Activated CD8-positive, alpha-beta memory T cell treated with anti-CD3 and anti-CD28 coated beads for 1 hour (primary cell): ENCODE measurements at places on chromosomes 13 and 19.

DNA sequence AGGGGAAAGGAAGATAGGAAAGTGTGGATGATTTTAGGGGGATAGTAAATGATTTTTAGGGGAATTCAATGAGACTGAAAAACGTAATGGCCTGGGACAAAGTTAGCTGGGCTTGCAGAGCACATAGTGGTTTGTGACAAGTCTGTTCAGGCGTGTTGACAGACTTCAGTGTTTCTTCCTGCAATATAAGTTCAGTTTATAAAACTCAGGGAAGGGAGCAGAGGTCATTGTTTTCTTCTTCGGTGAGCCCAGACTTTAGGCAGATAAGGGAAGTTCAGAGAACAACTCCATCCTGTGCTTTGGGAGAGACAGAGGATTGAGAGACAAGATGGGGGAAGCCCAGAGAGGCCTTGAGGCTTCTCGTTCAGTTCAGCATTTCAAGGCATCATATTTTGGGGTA lies 45.2 kb upstream of the SLC7A1 start:
- no peak for DNase-seq

- no peak for DNase-seq
Observed at GRCh38 chr19:47315125-47315821, 5.6 kb downstream of the C5AR1 start.

DNA sequence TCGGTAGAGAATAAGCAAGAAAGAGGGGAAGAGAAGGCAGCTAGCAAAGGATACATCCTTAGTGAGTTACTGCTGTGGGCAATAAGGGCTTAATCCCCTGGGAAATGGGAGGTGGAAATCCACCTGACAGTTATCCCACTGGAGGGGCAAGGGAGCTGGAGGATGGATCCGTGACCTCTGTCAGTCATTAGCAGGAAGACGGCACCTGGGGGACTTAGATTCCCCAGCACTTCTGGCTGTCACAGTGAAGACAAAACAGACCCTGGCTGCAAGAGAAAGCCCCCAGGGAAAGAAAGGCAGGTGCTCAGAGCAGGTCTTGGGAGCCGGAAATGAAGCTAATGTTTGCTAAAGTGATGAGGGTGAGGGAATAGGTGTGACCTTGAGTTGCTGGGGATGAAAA lies 70.4 kb upstream of the MRI1 start:
- DNase-seq = no peak

- no peak for DNase-seq
Observed at GRCh38 chr19:13094771-13095392, 7.8 kb downstream of the LYL1 start.

- DNase-seq = no peak
Observed at GRCh38 chr13:112843392-112844111, 125.5 kb upstream of the MCF2L start.

- DNase-seq = peak; percentile 59
Observed at GRCh38 chr19:41541990-41542584, 33.9 kb upstream of the CEACAM21 start.

GRCh38 chr19:5567360-5567969 lies at the start of gene TINCR:
TSS of gene TINCR (minus strand) at chr19:5567953.
- DNase-seq = no peak

GRCh38 chr13:106660746-106661625 lies 93.0 kb upstream of the ARGLU1 start:
- no peak for DNase-seq

- no peak for DNase-seq
Observed at GRCh38 chr19:13010992-13011652, 15.8 kb downstream of the NFIX start.

DNA sequence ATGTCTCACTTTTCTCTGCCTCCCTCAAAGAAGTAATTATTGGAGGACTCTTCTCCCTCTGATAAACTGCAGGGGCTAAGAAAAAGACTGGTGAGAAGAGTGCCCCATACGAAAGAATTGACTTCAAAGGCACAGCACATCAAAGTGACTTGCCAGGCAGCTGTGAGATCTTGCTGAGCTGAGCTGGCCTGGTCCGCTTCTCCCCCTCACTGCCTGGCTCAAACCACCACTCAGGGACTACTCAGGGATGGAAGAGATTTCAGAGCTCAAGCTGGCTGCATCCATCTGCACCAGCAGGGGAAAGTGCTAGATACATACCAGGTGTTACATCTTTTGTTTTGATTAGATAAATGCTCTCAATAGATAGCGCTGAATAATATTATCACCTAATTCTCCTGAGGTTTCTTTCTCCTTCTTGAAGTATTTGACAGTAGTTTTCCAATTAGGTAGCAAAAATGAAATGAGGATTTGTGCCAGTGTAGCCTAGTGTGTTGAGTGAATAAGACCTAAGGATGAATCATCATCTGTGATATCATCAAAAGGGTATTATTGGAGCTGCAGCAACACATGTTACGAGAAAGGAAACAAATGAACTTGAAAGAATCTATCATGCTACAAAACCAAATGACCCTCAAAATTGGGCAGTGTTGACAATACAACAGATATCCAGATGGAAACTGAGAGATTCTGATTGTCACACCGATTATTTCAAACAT lies 379.8 kb downstream of the TBC1D4 start:
- no peak for DNase-seq

DNA sequence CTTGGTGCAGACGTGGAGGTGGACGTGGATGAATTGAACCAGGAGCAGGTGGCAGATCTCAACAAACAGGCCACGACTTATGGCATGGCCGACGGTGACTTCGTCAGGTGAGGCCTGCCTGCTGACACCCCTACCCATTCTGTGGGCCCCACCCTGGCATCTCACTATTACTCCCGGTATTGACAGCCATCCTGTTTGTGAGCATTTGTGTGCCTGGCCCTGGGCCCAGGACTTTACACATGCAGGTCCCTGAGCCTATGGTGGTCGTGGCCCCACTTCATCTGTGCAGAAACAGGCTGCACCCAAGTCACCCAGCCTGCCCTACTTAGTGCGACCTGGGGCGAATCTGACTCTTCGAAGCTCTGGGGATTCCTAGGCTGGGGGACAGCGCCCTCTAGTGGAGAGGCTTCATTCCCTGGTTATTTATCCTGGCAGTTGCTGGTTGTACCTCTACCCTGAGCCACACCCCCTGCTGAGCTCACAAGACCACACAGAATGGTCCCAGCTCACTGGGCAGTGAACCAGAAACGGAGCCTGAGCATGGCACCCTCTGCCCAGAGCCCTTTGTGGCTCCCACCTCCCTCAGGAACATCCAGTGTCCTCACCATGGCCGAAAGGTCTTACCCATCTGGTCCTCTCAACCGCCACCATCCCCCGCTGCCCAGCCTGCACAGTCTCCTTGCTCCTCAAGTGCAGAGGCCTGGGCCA lies 16.9 kb downstream of the ZNF296 start:
- peak; percentile 73 for DNase-seq

GRCh38 chr19:45769821-45770191 lies 754 bp upstream of the SIX5 start:
- DNase-seq = no peak

- peak; percentile 73 for DNase-seq
Observed at GRCh38 chr19:49808711-49809159, 4.4 kb downstream of the FUZ start.

GRCh38 chr13:87709947-87710346 lies 38.8 kb downstream of the SLITRK5 start:
- DNase-seq = no peak

DNA sequence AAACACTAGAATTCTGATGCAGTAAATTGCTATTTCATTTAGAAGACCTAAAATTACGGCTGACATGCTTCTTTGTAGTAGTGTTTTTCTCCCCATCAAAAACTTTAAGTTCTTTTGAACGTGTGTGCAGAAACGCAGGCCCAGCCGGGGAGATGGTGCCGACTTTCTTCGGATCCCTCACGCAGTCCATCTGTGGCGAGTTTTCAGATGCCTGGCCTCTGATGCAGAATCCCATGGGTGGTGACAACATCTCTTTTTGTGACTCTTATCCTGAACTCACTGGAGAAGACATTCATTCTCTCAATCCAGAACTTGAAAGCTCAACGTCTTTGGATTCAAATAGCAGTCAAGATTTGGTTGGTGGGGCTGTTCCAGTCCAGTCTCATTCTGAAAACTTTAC lies 98.3 kb downstream of the TNFRSF19 start:
- DNase-seq = no peak

- DNase-seq = no peak
Observed at GRCh38 chr19:57025491-57025890, 94.3 kb upstream of the USP29 start.

- no peak for DNase-seq
Observed at GRCh38 chr13:109767023-109767422, 19.4 kb downstream of the IRS2 start.

GRCh38 chr19:46022431-46023310 lies at the start of gene PGLYRP1:
TSS of gene PGLYRP1 (minus strand) at chr19:46023053. CDS start at chr19:46023021, 32 bp downstream.
- no peak for DNase-seq

DNA sequence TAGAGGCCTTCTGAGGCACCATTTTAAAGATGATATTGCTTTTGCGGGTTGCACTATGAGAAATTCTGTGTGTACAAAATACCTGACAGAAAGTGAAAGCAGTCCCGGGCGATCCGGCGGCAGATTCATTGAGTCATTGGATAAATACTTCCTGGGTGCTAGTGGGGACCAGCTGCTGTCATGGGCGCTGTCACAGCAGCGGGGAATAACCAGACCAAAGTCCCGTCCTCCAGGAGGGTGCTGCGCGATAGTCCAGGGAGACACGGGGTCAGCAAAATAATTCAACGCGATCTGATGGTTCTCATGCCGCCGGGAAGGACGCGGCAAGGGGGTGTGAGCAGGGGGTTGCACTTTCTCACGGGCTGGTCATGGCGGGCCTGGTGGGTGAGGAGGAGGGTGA lies 13.5 kb downstream of the ZFR2 start:
- DNase-seq = no peak

DNA sequence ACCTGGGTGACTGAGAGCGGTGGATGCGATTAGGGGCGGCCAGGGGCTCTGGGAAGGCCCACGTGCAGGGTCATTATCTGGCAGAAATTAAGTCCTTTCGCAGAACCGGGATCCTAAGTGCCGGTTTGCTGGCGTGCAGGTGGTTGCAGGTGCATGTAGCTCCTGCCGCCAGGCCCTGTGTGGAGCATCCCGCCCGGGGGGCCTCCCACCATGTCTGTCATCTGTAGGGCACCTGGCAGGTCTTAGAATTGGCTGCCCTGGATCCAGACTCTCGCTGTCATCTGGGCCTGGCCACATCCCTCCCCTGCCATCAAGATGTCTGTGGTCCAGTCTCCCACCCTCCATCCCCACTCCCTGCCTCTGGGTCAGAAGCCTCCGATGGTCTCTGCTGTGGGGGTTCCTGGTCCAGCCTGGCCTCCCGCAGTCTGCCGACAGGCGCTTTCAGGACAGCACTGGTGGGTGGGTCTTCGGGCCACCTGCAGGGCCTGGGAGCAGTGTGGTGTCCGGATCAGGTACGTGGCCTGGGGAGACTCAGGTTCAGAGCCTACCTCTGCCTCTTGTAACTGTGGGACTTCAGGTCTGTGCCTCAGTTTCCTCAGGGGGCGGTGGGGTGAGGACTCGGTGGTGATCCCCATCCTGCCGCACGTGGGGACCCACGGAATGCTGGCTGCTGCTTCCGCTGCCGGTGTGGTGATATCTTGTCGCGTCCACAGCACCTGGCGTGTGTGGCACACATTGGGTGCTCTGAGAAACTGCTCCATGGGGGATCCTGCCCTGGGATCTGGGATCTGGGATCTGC lies 5.4 kb downstream of the GNA11 start:
- DNase-seq = no peak

DNA sequence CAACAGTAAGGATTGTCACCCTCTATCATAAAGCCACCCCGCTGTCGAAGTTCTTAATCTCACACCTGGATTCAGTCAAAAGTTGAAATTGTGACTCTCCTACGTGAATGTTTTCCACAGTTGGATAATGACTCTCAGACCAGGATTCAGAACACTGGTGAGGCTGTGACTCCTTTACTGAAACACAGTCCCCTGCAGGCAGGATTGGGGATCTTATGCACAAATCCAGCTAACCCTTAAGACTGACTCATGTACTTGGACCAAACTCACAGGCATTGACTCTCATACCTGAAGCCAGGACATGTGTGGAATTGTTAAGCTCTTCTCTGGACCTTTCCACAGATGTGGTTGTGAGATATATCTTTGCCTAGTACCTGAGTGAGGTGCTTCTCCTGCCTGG lies 46.8 kb downstream of the ZNF85 start:
- no peak for DNase-seq

- DNase-seq = no peak
Observed at GRCh38 chr13:114115796-114116195, 16.6 kb downstream of the RASA3 start.

- no peak for DNase-seq
Observed at GRCh38 chr13:24557081-24557480, 44.5 kb upstream of the PARP4 start.

GRCh38 chr19:6651965-6652804 lies 17.8 kb downstream of the TNFSF14 start:
- no peak for DNase-seq

- no peak for DNase-seq
Observed at GRCh38 chr19:50909240-50910070, 1.7 kb downstream of the KLK4 start.

- no peak for DNase-seq
Observed at GRCh38 chr19:30390356-30390988, 18.3 kb downstream of the ZNF536 start.

GRCh38 chr13:26051657-26052311 lies at the start of gene SHISA2:
TSS of gene SHISA2 (minus strand) at chr13:26052016. CDS start at chr13:26050975, 1,041 bp downstream.
- DNase-seq = no peak

DNA sequence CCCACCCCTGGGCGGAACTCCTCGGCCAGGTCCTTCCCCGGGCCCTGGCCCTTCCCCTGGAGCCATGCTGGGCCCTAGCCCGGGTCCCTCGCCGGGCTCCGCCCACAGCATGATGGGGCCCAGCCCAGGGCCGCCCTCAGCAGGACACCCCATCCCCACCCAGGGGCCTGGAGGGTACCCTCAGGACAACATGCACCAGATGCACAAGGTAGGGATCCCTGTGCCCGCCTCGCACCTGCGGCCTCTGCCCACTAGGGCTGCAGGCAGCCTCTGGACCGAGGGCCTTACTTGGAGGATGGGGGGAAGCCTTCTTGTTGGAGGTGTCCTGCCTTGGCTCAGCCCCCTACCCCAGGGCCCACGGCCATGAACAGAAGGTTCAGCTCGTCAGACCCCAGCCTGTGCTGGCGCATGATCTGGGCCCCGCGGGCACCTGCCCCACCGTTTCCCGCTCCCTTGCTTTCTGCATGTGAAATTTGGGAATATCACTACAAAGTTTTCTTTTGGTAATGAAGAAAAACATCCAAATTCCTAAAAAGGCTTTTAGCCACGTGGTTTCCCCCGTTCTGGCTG lies 23.4 kb downstream of the SMARCA4 start:
- DNase-seq = no peak

GRCh38 chr13:50991579-50992521 lies 82.3 kb downstream of the RNASEH2B start:
- no peak for DNase-seq
